T-helper 2 cell treated with Interferon-gamma antibody and Interleukin-4, amounts not matched to agents 5 μg/mL and 100 μg/mL, for 36 hours (primary cell): ENCODE measurements at places on chromosomes 13 and 19.

GRCh38 chr19:42343344-42344110, 18.1 kb downstream of the MEGF8 start:
- no peak for DNase-seq

DNA sequence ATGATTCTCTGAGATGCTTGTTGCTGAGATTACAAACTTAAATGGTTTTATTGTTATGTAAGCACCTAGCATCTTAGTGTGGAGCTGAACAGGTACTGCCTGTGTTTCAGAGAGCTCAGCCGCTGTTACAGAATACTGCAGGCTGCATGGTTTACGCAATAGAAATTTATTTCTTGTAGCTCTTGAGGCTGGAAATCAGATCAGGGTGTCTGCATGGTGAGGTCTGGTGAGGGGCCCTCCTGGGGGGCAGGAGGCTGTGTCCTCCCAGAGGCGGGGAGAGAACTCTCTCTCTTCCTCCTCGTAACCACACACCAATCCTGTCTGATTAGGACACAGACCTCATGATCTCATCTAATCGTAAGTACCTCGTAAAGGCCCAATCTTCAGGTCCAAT, 13.1 kb downstream of the ATP11A start:
- DNase-seq, result no peak

DNA sequence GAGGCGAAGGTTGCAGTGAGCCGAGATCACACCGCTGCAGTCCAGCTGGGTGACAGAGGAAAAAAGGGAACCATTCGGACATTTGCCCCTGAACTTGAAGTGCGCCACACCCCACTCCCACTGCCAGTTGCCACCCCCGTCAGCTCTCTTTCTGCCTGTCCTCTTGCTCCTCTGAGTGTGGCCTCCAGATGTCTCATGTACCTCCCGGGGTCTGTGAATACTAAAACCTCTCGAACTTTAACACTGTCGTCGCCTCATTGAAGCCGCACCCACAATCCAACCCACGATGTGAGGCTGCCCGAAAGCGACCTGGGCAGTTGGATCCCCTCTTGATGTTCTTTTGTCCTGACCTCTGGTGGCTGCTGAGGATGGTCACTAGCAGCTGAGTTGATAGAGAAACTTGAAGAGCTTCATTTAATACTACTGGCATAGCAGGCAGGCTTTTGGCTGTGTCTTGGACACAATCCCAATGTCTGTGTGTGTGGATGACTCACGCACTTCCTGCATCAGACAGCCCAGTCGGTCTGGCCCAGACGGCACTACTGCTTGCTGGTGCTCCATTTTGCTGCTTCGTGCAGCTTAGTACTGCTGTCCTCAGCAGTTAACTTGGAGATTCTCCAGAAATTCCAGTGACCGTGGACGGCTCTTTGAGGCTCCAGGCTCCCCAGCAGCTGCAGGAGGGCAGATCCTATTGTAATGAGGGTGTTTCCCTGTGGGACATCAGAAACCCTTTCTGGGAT, 4.2 kb downstream of the FPR3 start:
- DNase-seq, result no peak

- no peak for DNase-seq
Observed at GRCh38 chr13:78777396-78777795, 118.4 kb upstream of the OBI1 start.

DNA sequence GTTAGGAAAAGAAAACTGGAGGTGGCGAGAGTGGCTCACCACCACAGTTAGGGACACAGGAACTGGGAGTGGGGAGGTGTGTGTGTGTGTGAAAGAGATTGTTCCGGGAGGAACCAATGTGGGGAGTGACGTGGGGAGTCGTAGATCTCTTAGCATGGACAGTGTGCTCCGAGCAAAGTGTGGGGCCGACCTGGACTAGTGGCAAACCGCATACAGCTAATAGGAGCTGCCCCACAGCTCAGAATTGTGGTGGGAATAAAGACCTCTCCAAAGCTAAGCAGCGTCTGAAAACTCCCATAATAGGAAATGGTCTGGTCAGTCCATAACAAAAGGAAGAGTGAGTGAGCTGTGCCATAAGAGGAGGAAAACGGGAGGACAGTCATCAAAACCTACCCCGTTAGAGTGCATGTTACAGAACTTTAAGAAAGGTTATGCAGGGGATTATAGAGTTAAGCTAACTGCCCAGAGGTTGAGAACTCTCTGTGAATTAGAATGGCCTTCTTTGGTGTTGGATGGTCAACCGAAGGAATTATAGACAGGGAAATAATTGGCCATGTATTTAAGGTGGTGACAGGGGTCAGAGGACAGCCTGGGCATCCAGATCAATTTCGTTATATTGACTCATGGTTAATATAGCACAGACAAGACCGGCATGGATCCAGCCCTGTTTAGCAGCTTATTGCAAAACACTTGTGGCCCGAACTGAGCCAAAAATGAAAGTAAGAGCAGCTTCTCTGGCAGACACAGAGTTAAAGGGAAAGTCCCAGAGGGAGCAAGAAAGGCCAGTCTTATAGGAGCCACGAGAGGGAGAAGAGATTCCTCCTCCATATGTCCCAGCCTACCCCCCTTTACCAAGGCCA, 8.9 kb upstream of the SLC15A1 start:
- DNase-seq, result no peak

DNA sequence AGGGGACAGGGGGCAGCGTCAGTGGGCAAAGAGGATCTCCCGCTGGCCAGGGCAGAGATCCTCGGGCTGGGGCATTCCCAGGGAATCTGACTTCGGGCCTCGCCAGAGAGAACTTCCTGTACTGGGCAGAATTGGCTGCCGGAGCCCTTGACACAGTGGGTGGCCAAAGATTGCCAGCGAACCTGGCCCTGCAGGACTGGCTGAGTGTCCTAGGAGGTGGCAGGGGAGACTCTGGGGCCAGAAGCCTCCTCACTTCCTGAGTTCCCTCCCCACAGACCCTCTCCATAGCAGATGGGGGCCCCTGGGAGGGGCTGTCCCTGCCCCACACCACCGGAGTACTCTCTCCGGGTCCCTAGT, 19.3 kb downstream of the DPP9 start:
- DNase-seq, result no peak

GRCh38 chr13:98751861-98752466, 508 bp downstream of the SLC15A1 start:
- no peak for DNase-seq

DNA sequence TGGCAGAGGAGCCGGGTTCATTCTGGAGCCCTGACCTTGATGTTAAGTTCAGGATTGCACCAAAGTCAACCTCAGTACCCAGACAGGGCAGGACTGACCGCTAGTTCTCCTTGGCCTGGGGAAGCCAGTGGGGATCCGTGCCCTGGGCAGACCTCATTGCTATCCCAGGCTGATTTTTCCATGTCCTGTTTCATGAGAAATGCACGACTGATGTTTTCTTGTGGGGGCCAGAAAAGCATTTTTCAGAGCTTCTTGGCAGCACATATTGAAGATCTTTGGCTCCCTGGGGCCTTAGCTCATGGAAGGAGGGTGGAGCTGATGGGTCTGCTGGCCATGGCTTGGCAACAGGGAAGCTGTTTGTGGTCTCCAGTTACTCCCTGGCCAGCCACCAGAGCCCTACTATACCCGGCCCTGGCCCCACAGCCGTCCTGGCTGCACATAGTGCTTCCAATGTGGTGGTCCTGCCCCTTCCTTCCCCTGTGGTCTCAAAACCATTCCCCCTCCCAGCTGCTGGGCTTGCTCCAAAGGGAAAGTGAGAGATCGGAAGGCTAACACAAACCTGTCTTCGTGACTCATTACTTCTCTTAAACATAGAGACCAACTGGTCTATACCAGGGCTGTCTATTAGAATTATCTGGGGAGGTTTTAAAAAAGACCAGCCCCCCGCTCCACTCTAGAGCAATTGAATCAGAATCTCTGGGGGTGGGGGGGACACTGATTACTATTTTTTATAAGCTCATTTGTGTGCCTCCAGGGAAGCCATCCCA, 11.2 kb downstream of the IL17D start:
- DNase-seq, result no peak
